GOT3 (cell line): ENCODE measurements at places on chromosomes 1 and 21.

DNA sequence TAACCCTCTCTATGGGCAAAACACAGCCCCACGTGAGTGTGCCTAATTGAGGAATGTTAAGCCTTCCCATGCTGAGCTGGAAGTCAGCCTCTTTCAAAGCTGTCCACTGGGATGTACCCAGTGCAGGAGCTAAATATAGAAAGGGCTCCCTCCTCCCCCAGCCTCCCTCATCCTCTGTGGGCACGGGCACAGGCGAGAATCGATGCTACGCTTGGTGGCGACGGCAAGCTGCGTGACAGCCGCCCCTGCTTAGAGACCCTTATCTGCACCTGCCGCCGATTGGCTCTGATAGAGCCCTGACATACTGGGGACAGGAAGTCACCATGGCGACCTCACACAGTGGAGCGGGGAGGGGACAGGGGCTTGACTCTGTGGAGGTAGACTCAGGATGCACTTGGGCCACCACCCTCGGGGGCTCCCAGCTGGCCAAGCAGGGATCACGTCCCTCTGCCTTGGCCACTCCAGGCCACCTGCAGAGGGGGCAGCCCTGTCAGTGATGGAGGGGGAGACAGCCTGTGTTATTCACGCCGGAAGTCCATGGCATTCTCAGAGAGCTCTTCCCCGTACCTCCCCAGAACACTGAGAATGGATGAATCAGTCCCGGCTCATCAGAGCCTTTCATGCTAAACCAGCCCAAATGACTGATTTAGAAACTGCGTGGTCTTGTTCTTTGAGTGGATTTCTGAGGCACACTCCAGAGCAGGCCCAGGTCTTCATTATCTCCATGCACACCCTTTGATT lies 84.8 kb downstream of the KCND3 start:
- DNase-seq = no peak

GRCh38 chr1:17717594-17718535 lies 37.3 kb upstream of the ACTL8 start:
- no peak for DNase-seq

DNA sequence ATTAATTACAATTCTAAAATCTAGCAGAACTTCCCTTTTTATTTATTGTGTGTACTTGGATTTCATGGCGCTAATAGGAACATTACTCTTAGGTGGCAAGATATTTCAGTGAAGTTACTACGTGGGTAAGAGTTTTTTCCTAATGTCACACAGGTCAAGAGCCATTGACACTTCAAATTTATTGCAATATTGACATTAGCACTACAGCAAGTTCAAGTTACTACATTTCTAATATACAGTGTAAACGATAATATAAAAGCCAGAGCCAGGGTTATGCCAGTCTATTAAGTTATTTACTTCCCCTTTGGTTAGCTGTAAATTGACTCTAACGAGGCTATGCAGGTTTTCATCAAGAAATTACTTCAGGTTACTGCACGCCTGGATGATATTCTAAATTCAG lies 29.7 kb downstream of the CHODL start:
- no peak for DNase-seq

GRCh38 chr1:206512058-206512850 lies 4.9 kb downstream of the RASSF5 start:
- DNase-seq = no peak

GRCh38 chr21:44018813-44019567 lies 6.9 kb downstream of the TRAPPC10 start:
- DNase-seq = no peak

DNA sequence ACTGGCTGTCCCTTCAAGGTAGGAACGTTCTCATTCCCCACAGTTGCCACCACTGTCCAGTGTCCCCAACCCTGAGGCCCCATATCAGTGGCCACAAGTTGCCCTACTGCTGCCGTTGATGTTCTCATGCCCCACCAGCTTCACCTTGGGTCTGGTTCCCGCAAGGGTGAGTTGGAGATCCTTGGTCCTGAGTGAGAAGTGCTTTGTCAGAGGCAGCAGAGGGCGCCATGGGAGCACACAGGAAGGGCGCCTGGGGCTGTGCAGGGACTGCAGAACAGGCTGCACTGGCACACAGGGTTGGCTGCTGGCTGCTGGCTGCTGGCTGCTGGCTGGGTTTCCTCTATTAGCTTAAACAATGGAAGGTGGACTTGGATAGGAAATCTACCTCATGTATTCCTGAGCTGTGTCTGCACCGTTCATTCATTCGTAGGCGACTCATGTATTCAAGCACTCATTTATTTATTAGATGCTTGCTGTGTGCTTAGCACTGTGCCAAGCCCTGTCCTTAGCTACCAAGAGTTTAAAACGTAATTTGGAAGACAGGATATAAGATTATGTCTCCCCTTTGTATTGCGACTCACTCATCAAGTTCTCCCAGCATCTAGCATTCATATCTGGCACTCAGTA lies 2.1 kb upstream of the S100A9 start:
- DNase-seq = peak; percentile 23

GRCh38 chr1:59625384-59625783 lies 189.4 kb upstream of the HOOK1 start:
- DNase-seq = no peak
